Activated T-helper 1 cell treated with anti-CD3 and anti-CD28 coated beads, Interleukin-12 subunit alpha, Interleukin-12 subunit beta, Interleukin-2, Interleukin-4 antibody, amounts not matched to agents 30 ng/mL and 10 ng/mL and 1 ng/mL, durations not matched to agents 14 hours and 24 hours and 36 hours (primary cell): ENCODE measurements at places on chromosomes 5 and 9. TPM values are rescaled to one million over a fixed set of nuclear protein-coding genes. Genes with fewer than 3 reads are reported as not detected.

DNA sequence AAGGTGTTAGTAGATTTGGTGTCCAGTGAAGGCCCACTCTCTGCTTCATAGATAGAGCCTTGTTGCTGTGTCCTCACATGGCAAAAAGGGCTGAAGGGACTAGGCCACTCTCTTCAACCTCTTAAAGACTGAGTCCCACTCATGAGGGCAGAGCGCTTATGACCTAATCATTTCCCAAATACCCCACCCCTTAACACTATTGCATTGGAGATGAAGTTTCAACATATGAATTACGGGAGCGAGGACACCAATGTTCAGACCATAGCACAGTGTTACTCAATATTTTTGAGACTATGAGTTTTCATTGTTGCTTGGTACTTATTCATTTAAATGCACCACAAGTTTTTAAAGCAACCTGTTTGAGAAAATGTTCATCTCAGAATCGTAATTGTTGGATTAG, 8.8 kb upstream of the OTULINL start:
- DNase-seq = no peak

DMRT3 gene
- not detected in 2 replicates for total RNA-seq

DNA sequence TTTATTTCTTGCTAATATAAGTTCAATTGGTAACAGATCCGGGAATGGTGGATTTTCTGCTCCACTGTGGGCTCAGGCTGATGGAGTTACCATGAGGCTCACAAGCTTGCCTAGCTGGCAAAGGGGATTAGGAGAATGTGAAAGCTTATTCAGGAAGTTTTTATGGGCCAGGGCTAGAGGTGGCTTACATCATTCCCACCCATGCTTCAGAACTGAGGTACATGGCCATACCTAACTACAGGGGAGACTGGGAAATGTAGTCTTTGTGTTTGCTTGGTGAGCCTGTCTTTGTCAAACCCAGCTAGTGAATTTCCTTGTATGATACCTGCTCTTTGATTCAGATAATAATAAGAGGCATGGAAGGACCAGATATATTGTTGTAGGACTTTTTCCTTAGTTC, 105.9 kb upstream of the DHFR start:
- no peak for DNase-seq

DNA sequence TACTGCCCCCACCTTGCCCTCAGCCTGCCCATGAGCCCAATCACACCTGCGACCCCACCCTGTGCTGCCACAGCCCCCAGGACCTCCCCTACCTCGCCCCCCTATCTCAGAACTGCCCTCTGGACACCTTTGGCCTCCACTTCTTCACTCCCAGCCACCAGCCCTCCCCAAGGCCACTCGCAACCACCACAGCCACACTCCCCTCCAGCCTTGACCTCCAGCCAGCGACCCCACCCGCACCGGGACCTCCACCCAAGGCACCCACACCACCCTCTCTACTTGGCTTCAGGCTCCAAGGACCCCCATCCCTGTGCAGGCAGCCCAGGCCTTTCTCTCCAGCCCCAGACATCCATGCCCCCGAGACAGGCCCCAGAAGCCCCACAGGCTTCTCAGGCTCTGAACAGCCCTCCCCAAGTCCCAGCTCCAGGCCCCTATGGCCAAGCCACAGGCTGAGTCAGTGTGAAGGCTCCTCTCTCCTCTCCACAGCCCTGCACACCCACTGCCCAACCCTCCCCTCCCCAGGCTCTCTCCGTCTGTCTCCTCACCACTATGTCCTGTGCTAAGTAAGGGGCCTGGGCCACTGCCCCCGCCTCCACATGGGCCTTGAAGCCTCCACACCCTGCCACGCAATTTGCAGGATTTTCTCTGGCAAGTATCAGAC, 2.0 kb downstream of the AK1 start:
- no peak for DNase-seq

CBY3 gene
- 0.66 and 1.0 TPM in 2 replicates for total RNA-seq

DNA sequence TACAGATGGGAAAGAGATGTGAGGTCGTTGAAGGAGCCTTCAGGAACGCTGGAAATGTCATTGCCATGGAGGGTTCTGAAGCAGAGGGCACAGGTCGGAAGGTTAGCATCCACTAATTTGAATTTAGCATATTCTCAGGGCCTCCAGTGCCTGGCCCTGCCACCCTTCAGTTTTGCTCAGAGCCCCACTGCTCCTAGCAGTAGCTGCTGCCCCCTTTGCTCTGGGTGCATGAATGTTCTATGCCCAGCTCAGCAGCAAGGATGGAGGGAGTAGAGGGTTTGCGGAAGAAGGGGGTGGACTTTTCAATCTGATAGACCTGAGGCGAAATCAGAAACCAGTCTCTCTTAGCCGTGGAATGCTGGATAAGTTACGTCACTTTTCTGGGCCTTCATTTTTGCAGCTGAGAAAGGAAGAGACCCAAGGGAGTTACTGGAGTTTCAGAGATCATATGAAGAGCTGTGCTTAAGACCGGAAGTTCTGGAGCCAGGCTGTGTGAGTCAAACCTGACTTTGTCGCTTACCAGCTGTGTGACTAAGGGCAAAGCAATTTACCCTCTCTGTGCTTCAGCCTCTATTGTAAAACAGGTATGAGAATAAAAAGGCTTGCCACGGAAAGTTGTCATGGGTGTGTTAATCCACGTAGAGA, 133.2 kb upstream of the PANK3 start:
- no peak for DNase-seq

DNA sequence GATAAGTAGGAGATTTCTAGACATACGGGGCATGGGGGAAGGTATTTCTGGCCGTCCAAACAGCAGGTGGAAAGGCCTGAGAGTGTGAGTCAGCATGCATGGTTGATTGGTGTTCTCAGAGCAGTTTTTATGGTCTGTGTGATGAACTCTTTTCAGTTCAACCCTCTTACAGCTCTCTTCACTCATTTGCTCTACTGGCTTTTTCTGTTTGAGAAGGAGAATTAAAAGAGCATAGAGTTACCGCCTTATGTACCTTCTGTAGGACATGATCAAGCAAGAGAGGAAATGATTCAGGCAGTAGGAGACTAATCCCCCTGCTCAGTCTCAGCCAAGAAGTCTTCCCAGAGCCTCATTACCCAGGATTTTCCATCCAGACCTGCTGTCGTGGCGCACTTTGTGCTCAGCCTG, 92.4 kb downstream of the PRDM6 start:
- DNase-seq = no peak

GRCh38 chr5:72144762-72145161, 37.5 kb downstream of the MAP1B start:
- no peak for DNase-seq

GRCh38 chr9:27276193-27277030, 20.5 kb downstream of the EQTN start:
- DNase-seq = no peak

SYK gene
- 0.07 and 0.18 TPM in 2 replicates for total RNA-seq

GRCh38 chr5:142640316-142641005, 45.4 kb downstream of the FGF1 start:
- DNase-seq = no peak

DNA sequence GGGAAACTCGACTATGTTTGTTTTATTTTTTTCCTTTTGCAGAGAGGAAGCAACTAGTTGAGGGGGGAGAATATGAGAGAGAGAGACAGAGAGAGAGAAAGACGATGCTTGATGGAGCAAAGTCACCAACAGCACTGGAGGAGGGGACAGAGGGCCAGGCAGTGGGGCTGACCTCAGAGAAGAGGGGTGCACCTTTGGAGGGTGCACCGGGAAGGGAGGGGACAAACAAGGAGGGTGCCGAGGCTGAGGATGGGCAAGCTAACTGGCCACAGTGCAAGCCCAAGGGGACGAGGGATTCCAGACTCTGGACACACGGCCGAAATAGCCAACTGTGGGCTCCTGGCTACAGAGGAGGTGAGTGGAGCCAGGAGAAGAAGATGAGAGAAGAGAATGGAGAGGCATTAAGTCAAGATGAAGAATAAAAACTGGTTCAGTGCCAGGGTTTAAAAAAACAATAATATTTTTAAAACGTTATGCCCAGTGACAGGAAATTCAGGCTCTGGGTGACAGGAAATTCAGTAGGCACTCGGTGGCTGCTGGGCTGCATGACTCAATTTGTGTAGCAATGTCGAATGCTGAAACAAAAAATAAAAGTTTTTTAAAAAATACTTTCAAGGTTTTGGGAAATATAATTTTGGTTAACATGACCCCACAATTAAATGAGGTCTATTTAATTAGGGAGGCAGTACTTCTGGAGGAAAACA, 13.3 kb upstream of the GLRX start:
- DNase-seq = no peak

- no peak for DNase-seq
Observed at GRCh38 chr5:180495292-180495691, 1.1 kb downstream of the CNOT6 start.

GRCh38 chr9:89986190-89986589, 381.4 kb downstream of the GADD45G start:
- no peak for DNase-seq

- DNase-seq = no peak
Observed at GRCh38 chr5:155726267-155726666, 600.7 kb upstream of the SGCD start.

- DNase-seq = no peak
Observed at GRCh38 chr5:142366007-142366406, 41.2 kb upstream of the SPRY4 start.

DNA sequence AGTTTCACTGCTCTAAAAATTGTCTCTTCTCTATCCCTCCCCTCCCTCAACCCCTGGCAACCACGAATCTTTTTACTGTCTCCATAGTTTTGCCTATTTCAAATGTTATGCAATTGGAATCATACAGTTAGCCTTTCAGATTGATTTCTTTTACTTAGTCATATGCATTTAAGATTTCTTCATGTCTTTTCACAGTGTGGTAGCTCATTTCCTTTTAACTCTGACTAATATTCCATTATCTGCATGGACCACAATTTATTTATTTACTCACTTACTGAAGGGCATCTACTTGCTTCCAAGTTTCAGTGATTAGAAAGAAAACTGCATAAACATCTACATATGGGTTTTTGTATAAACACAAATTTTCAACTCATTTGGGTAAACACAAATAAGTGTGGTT, 372.3 kb downstream of the CDH18 start:
- DNase-seq = no peak

DNA sequence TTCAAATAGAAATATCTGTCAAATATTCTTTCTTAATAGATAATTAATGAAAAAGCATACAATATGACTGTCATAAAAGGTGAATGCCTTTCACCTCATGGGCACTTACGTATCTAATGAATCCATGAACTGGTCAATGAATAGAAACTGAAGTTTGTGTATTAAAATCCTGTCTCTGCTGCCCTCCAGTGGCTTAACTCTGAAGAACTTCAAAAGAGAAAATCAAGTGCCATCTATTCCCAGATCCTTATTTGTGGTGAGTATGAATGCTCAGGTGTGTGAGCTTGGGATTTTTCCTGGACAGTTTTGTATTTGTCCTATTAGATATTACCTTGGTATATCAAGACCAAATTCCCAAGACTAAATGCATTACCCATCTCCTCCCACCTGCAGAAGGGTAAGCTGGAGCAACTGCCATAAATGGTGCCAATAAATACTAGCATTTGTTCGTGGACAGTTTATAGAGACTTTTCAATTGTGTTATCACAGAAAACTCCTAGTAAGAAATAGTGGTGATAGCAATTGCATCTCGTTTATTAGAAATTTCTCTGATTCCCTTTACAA, 44.0 kb upstream of the SVEP1 start:
- DNase-seq = no peak

DNA sequence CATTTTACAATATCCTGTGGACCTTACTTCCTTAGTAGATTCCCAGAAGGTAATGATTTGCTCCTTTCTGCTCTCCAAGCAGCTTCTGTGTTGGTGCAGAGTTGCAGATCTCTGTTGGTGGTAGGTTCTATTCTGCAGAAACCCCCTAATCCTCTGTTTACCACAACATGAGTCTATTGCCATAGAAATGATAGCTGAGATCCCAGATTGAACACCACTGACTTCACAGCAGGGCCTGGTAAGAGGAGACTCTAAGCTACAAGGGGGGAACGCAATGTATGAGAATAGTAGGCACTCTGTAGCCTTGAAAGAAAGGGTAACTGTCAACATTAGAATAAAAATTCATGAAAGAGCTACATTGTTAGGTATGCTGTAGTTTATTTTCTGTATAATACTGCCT, 59.5 kb downstream of the MUSK start:
- DNase-seq = no peak

- no peak for DNase-seq
Observed at GRCh38 chr5:134136771-134137170, 22.3 kb downstream of the TCF7 start.

DNA sequence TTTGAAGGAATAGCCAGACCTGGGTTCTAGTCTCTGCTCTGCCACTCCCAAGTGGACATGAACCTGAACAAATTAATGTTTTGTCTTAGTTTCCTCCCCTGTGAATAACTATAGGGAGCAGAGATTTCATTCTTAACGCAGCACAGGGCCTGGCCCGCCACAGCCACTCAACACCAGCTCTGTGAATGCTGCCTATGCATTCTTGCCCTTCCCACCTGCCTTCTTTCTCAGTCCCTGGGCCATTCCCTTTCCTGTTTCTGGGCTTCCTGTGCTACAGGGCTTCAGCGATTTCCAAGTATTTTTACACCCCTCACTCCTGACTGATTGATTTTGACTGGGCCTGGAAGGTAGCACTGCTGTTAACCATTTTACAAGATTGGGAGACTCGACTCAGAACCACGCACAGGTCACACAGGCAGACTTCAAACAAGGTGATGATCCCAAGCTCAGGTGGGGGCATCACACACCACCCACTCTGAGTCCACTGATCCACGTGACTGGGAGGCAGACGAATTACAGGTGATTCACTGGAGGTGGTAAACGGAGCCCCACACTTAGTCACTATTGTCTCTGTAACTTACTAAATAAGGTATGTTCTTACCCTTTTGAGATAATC, 21.4 kb downstream of the PTPN3 start:
- no peak for DNase-seq

FBN2 gene
- total RNA-seq = not detected in 2 replicates

DNA sequence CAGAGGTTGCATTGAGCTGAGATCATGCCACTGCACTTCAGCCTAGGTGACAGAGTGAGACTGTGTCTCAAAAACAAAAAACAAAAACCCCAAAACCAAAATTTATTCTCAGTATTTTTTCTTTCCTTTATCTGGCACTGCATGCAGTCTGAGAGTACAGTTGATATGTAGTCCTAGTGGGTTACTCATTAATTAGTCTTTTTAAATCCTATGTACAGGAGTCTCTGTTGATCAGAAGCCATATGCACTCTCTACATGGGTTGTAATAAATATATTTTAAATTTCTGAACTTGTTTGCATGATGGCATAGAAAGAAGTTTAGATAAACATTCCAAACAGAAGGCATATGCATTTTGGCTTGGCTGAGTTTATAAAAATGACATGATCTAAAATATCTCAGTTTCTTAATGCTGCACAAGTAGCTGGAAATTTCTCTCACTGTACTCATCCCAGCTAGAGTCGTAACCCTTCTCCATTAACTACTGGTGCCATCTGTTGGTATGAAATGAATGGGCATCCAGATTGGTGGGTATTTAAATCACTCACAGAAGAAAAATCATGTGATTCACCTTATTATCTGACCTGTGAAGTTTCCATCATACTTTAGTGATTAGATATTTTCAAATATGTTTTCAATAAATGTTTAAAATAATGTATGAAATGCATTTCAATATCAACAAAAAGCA, 284.8 kb downstream of the CTNND2 start:
- no peak for DNase-seq

GRCh38 chr9:114884787-114885452, 45.5 kb downstream of the TNFSF8 start:
- DNase-seq = no peak
